ENCODE measurements at places on chromosomes 11 and 22.

GRCh38 chr11:620935-621814, 3.6 kb downstream of the CDHR5 start:
- no peak for DNase-seq

GRCh38 chr22:35422936-35423335, 23.0 kb downstream of the MCM5 start:
- no peak for DNase-seq

DNA sequence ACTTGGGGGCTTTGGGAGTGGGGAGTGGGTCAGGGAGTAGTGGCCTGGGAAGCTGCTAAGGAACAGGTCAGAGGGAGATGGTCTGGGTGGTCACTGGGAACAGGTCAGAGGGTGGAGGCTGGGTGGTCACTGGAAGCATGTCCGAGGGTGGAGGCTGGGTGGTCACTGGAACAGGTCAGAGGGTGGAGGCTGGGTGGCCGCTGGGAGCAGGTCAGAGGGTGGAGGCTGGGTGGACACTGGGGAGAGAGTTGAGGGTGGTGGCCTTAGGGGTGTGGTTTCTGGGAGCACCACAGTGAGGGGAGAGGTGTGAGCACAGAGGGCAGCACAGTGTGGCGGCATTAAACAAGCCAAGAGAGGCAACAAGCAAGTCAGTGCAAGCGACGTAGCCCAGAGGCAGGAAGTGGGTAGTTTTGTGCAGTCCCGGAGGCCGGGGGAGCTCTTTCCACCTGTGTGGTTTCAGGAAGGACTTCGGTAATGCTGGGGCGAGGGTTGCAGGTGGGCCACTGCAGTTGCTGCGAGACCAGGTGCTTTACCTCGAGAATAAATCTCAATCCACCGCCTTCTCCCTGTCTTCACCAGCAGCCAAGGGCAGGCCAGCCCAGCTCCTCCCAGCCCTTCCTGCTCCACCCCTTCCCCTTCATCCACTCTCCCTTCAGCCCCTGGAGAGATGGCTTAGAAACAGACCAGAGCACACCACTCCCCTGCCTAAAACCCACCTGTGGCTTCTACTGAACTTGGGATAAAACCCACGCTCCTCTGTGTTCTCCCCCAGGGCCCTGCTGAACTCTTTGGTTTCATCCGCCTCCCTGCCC, 3.2 kb upstream of the CACNA1I start:
- DNase-seq = no peak

DNA sequence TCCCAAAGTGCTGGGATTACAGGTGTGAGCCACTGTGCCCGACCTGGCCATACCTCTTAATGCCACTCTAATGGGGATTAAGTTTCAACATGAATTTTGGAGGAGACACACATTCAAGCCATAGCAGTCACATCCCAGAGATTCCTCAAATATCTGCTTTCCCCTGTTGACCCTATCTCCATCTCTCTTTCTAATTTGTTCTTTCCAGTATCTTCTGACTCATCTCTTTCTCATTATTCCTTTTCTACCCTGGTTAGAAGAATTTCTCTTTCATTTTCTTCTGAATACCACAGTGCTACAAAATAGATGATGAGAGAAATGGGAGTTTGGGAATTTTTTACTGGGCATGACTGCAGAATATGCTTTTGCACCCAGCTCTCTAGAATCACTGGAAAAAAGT, 5.1 kb downstream of the OR10V1 start:
- DNase-seq = no peak

DNA sequence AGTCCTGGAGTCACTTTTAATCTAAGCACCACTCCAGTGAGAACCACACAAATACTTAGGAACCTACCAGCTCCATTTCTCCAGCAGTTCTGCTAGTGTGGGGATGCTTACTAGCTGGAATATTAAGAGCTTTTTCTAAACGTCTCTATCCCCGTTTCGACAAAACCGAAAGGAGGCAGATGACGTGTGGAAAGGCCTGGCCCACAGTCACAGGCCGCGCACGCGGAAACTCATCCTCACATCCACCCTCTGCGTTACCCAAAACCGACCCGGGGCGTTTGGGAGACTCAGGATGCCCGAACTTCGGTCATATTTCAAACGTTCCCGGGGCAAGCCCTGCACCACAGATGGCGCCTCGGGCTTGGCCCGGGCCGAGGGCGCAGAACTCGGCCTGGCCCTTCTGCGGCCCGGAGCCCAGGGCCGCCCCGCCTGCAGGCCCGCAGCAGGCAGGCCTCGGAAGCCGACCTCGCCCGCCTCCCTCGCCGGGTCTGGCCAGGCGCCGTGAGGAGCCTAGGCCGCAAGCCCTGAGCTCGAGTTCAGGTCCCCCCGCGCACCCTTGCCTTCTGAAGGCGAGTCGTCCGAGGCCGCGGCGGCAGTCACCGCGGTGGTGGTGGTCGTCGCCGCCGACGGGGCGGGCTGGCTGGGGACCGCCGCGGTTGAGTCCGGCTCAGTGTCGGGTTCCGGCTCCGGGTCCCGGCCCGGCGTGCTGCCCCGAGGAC, 473 bp downstream of the FNBP4 start:
- DNase-seq = no peak

DNA sequence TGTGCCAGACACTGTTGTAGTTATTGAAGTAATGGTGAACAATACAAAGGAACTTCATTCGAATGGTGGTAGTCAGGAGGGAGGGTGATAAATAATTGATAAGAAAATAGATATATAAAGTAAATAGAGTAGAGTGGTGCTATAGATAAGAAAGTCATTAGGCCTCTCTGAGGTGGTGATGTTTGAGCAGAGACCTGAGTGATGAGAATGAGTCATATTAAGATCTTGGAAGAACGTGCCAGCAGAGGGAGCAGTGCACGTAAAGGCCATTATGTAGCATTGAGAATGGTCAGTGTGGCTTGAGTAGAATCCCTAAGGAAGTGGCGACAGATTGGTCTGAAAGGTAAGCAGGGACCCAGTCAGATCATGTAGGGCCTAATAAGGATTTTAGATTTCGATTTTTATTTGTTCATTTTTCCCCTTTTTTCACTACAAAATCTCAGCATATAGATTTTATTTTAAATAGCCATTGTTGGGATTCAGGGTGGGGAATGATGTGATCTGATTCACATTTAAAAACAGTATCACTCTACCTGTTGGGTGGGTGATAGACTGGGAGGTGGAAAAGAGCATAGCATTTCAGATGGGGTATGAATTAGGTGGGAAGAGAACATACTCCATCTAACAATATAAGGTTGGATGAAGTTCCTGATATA, 44.7 kb downstream of the CCDC90B start:
- DNase-seq = peak; percentile 65

DNA sequence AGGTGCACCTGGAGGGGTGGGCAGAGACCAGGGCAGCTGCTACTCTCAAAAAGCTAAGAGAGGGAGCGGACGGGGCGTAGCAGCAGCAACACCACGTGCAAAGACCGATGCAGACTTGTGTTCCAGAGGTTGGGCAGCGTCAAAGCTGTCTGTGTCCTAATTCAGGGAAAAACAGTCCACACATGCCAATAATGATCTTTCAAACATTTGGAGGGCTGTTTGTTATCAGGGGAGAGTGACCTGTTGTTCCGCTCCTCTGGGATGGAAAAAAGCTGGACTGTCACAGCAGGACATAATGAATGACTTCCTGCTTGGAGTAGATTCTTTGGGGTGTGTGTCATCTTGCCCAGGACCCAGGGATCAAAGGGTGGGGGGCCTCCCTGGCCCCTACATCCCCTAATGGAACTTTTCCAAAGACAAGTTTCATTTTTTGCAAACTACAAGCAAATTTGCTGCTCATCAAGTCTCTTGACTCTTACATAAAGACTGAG, 6.2 kb upstream of the FBLN1 start:
- no peak for DNase-seq

DNA sequence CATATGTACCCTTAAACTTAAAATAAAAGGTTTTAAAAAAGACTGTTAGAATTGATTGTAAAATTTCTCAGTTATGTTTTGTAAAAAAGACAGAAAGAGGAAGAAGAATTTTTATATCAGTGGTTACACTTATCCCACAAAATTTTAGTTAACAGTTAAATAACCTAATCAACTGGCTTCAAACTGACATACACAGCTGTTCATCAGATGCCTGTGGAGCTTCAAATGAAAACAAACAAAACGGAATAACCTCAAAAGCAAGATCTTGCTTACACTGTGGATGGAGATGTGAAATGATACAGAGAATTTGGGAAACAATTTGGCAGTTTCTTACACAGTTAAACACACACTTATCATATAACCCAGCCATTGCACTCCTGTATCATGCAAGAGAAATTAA, 521.0 kb downstream of the ETS1 start:
- DNase-seq = no peak

DNA sequence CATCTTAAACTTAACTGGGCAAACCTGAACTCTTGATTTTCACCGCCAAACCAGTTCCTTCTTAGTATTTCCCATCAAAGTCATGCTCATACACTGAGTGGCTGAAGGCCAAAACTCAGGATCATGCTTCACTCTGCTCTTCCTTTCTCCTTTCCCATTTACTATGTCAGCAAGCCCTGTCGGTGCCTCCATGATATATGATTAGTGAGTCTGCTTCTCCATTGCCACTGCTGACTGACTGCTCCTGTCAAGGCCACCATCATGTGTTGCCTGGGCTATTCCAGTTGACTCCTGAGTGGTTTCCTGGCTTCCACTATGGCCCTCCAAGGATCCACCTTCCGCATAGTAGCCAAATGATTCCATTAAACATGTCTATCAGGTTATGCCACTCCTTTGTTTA, 42.8 kb upstream of the AMPD3 start:
- DNase-seq = no peak

GRCh38 chr11:133403900-133404299, 128.4 kb downstream of the OPCML start:
- peak; percentile 12 for DNase-seq

GRCh38 chr22:25410849-25411248, 153.6 kb upstream of the GRK3 start:
- DNase-seq = no peak

DNA sequence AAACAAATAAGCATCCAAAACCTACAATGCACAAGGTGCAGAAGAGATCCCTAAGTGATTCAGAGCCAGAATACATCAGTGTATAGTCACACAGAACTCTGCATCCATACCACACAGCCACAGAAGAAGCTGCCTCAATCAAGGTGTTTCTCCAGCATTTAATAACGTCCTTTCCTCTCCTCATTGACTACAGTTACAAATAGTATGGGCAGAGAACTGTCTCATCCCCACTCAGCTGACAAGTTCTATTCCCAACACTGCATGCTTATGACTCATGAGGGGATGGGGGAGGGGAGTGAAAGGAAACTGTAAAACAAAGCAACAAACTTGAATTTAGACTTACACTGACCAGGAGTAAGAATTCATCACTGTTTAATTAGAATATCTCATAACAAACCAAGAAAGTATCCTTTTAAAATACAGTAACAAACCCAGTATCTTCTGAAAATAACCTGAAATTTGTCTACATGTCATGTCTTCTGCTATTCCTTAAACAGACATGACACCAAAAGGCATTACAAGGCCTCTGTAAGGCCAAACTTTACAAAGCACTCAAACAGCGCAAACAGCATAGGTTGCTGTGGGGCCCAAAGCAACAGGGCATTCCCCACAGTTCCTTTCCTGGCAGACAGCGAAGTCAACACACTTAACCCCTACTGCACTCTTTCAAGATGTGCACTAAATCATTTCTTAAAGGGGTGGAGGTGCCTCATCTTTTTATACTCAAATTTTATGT, 29.3 kb downstream of the CELF1 start:
- no peak for DNase-seq

GRCh38 chr22:27241430-27242321, 559.9 kb downstream of the MN1 start:
- peak; percentile 48 for DNase-seq

DNA sequence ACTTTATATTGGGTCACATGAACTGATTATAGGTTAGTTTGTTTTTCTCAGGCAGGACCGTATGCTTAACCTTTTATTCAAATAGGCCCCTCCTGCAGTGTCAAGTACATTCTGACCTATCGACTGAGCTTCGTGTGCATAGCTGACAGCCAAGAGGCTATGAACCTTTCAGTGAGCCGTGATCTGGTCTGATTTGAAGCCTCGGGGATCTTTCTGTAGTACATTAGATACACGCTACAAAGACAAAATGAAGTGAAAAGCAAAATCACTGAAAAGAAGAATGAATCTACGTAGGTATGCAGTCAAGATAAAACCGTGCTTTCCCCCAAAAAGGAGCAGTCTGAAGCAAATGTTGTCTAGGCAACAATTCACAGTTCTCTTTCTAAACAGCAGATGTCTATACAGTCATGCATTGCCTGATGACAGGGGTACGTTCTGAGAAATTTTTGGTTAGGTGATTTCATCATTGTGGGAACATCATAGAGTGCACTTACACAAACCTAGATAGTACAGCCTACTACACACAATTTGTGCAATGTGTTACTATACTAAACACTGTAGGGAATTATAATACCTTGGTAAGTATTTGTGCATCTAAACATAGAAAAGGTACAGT, 18.1 kb downstream of the JHY start:
- no peak for DNase-seq

DNA sequence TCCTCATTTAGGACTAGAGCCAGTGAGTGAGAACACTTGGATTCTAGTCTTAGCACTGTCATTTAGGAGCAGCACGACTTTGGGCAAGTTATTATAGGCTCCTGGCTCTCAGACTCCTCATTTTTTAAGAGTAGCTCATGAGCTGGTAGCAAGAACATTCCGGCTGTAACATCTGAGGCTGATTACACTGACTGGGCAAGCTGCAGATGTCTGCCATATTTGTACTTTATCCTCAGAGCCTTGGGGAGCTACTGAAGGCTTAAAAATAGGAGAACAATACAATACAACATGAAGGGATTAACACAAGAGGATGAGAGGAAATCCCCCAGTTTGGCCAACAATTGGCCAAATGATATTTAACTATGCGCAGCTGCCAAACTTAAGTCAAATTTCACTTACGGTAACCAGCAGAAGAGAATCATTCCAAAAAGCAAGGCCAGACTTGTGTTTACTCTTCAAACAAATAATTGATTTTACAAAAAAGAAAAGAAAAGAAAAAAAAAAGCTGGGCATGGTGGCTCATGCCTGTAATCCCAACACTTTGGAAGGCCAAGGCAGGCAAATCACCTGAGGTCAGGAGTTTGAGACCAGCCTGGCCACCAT, 113.1 kb upstream of the ARHGAP42 start:
- DNase-seq = peak; percentile 34

DNA sequence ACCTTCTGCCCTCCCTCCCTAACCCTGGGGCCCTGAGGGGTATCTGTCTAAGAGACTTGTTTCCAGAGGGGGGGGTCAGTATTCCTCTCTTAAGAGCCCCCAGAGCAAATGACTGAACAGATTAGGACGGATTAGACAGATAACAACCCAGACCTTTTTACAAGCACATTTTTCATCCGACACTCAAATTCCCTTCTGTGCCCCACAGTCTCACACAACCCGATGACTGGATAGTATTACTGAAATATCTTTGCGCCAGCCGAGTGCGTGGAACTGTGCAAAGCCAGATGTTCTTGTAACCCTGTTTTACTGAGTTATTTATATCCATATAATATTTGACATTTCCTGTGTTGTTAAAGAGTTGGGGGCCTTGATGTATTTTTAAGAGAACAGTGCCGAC, 30.9 kb upstream of the FLI1 start:
- peak; percentile 81 for DNase-seq
